ENCODE measurements at places on chromosomes 3 and 15.

- no peak for DNase-seq
Measured at GRCh38 chr3:157347577-157348303, 88.9 kb upstream of the PTX3 start.

DNA sequence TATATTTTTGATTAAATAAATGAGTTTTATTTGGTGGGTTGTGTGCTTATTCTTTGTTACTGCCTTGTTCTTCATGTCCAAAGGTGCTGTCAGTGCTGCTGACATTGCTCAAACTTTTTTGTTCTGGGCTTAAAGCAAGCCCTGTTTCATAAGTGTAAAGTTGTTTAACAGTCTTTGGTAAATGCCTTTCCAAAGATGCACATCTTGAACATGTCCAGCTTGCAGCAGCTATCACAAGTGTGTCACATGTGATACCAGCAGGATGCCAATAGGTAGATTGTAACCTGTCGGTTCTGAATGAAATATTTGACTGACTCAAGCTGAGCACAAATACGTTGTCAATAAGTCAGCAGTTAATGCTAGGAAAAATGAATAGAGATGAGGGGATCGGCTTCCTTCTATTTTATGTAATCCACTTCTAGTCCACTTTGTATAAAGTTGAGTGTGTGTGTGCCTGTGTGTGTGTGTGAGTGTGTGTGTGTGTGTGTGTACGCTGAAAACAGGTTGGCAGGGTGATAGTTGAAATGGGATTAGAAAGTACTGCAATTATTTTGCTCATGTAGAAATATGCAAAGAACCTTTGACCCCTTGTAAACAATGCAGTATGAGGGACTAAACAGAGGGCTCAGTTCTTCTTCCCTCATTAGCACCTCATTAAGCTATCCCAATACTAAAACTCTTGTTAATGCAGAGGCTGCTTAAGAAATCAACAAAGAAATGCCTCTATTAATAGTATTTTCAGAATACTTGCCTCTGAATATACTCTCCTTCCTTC is 986.5 kb downstream of the TUSC7 start:
- DNase-seq: no peak

- DNase-seq: no peak
Measured at GRCh38 chr3:135366816-135367215, 571.8 kb downstream of the EPHB1 start.

DNA sequence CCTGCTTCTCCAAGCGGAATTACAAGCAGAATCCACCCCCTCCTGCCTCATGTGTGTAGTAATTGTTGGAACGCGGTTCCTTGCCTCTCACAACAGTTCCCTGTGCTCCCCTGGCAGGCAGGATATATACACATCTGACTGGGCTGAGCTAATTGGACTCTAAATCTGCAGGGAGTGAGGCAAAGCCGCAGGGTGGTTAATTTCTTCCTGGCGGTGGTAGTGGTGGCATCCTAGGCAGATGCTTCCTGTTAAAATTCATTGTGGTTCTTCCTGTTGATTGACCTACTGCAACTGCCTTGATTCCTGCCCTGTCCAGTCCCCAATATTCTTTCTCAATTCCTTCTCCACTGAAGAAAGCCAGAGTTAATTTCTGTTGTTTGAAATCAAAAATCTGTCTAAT is 202.9 kb upstream of the PROK2 start:
- DNase-seq: no peak

GRCh38 chr3:97882975-97883598 is 61.3 kb downstream of the CRYBG3 start:
- DNase-seq: no peak

GRCh38 chr15:43998607-43999006 is 171.8 kb downstream of the WDR76 start:
- DNase-seq: no peak

DNA sequence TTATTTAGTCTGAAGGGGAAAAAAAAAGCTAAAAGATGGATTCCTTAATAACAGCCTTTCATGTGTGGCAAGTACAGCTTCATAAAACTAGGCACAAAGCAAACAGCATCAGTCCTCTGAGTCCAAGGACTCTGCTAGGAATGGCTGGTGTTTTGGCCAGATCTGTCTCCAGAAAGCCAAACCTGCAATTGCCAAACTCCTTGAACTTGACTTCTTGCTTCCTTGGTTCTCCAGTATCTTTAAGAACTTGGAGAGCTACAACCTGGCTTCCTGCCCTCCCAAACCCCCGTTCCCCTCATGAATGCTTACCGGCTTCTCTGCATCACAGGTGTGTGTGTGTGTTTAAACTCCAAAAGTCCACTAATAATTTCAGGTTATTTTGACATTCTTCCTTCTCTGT is 1.6 kb upstream of the PLOD2 start:
- no peak for DNase-seq

DNA sequence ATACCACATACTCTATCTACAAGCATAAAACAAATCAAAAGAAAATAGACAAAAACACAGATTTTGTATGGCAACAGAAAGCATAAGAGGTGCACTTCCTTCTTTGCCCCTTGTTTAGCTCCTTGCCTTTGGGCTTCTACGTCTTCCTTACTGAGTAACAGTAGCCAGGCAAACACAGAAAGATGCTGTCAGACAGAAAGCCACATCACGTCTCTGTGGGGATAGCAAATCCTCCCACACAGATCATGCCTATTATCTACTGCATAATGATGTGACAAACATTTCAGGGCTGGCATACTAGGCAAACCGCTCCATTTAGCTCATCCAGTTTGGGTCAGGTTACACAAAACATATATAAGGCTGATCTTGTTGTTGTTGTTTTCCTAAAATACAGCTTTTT is 92.7 kb downstream of the BOC start:
- no peak for DNase-seq

- no peak for DNase-seq
Measured at GRCh38 chr3:157618075-157618760, 115.0 kb upstream of the VEPH1 start.

DNA sequence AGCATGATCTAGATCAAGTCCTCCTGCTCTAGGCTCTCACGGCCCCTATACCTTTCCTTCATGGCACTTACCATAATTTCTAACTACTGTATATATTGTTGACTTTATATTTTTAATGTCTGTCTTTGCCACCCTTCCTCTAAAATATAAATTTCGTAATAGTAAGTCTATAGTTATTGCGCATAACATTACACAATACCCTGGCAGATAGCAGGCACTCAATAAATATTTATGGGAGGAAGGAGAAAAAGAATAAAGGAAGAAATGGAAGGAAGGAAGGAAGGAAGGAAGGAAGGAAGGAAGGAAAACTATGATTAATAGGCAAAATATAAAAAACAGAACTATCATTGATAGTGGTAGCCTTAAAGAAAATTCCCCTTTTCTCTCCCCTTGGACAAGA is 190.3 kb upstream of the LMCD1 start:
- DNase-seq: no peak

GRCh38 chr3:71069797-71070196 is 513.7 kb downstream of the FOXP1 start:
- DNase-seq: peak; percentile 63

DNA sequence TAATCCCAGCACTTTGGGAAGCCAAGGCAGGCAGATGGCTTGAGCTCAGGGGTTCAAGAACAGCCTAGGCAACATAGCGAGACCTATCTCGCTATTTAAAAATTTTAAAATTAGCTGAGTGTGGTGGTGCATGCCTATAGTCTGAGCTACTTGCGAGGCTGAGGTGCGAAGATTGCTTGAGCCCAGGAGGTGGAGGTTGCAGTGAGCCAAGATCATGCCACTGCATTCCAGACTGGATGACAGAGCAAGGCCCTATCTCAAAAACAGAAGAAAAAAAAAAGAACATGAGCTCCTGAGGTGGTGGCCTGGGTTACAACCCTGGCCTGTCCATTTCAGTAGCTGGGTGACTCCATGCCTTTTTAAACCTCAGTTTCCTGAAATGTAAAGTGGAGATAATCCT is 7.2 kb downstream of the DNASE1L3 start:
- no peak for DNase-seq

- DNase-seq: no peak
Measured at GRCh38 chr15:72058585-72058984, 59.4 kb downstream of the MYO9A start.

DNA sequence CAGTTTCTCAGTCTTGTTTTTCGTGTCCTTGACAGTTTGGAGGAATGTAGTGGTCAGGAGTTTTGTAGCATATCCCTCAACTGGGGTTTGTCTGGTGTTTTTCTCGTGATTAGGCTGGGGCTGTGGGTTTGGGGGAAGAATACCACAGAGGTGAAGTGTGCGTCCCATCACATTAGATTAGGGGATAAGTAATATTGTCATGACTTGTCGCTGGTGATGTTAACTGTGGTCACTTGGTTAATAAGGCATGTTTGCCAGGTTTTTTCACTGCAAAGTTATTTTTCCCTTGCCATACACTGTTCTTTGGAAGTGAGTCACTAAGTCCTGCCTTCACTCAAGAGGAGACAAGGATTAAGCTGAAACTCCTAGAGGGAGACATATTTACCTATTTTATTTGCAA is 39.1 kb downstream of the PAK2 start:
- DNase-seq: no peak

DNA sequence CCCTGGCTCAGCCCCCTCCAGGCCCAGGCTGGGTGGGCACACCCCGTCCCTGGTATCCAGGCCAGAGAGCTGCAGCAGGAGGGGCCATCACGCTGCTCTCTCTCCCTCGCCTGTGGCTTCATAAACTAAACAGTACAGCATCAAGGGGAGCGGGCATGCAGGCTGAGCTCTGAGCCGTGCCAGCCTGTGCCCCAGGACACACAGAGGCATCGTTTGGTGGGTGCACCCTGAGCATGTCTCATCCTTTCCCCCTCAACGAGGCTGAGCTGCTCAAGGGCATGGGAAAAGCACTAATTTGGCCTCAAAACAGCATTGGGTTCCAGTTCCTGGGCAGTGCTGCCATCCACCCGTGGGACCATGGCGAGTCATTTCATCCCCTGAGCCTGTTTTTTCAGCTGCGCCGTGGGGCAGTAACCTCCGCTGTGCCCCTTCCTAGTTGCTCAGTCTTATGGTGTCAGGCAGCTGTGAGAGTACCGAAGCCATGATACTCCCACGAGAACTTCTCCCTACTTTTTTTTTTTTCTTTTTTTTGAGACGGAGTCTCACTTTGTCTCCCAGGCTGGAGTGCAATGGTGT is 79.6 kb downstream of the CPN2 start:
- DNase-seq: no peak

DNA sequence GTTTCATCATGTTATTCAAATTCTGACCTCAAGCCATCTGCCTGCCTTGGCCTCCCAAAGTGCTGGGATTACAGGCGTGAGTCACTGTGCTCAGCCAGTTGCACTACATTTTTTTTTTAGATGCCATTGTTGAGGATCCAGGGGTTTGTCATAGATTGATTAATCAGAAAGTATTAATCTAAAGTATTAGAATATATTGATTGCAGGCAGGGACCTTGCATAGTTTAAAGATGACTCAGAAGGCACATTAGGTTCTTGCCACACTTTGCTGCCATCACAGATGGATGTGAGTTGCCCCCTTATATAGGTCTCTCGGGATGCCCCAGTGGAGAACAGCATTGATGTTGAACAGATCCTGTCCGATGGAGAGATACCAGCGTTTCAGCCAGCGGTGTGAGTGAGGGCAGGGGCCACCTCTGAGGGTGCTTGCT is 41.1 kb downstream of the IGF1R start:
- no peak for DNase-seq

- DNase-seq: no peak
Measured at GRCh38 chr15:25682340-25682739, 180.8 kb downstream of the ATP10A start.

DNA sequence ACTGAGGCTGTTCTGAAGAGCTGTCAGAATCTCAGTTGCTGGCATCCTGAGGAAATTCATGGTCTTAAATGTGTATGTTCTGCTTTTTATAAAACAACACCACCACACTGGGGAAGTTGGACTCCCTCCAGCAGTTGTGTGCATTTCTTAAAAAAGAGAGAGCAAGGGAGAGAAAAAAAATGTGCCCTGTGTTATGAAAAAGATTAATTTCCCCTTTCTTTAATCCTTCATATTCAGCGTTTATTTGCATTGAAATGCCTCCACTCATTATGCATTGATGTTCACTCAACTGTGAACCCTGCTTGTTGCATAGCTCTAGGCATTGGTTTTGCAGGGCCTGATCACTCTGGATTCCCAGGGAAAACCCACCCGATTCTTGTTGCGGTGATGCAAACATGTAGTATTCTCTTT is 4.4 kb upstream of the ZNF609 start:
- no peak for DNase-seq

DNA sequence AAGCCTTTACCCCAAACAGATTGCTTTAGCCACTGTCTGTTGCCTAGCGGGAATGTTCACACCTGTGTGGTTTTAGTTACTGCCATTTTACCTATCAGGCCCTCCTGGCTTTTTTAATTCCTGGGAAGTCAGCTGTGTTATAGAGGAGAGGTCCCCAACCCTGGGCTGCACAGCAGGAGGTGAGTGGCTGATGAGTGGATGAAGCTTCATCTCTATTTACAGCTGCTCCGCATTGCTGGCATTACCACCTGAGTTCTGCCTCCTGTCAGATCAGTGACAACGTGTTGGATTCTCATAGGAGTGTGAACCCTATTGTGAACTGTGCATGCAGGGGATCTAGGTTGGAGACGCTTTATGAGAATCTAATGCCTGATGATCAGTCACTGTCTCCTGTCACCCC is 127.0 kb downstream of the MBNL1 start:
- DNase-seq: no peak

DNA sequence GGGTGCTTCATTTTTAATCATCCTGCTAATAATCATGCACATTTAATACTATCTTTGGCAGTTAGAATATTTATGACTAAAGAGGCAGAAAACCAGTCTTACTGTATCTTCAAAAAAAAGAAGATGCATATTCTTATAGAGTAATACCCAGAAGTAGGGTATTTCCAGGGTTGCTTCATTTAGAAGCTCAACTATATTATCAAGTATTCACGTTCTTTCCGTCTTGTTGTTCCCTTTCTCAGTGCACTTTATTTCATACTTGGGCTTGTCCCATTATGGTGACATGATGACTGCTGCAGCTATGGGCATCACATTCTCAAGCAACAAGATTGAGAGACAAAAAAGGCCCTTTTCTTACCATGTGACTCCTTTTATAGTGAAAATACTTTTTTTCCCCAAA is 96.8 kb upstream of the ASB14 start:
- no peak for DNase-seq

- no peak for DNase-seq
Measured at GRCh38 chr3:55343486-55344357, 143.4 kb downstream of the WNT5A start.
